ENCODE measurements at places on chromosomes 7 and 10.

DNA sequence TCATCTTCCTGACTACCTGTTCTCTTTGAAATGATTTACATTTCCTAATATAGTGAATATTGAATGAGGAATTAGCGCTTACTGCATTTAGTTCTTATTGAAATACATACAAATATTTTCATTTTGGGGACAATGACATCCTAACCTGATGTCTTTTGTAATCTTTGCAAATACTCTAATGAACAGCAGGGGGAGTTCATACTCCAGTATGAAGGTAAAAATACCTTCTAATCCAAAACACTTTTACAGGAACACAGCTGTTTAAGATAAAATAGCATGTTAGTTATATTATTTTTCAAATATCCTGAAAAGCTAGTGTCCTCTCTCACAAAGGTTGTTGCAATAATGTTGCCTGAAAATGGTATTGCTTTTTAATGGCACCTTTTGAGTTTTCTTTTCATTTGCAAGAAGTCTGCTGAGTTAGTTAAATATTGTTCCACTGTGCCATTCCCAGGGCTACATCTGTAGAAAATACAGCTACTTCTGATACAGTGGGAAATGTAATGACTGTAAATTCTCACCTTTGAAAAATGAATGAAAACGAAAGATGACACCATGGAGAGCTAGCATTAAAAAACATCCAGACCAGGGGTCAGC, 400.0 kb downstream of the PHF14 start:
- DNase-seq, result peak; percentile 30

DNA sequence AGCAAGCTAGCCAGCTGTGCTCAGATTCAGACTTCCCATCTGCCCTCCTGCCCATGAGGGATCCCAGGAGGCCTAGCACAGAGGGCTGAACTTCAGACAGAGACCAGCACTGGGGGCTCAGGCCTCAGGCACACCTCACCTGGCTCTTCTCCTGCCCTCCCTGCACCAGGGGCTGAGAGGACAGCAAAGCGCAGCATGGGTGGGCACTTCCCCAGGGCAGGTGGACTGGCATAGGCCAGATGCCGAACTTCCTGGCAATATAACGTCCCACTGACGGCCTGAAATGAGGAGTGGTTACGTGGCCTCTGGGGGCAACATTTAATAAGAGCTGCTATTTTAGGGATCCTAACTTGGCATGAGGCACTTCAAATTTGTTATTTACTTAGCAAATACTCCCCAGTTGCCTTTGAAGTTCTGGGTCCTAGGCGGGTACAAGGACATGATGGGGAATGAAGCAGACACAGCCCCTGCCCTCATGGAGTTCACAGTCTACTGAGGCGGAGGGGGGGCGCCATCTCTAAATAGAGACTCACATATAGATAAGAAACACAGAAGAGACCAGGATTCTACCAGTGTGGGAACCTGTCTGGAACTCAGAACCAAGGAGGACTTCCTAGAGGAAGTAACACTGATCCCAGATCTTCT, 101.8 kb upstream of the ZMIZ1 start:
- DNase-seq, result no peak

DNA sequence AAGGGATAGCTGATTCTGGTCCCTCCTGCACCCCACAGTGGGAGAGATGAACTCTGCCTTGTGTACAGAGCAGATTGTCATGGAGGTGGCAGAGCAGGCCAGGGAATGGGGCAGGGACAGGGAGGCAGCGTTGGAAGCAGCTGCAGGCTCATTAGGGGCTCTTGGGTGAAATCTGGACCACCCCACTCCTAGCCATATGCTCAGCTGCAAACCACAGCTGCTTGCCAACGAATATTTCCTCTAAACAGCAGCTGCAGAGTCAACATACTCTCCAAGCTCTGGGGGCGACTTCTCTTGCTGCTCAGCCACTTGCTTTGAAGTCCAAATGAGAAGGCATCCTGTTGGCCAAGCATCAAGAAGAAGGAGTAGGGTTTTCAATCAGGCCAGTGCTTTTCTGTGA, 302.3 kb upstream of the AUTS2 start:
- no peak for DNase-seq

DNA sequence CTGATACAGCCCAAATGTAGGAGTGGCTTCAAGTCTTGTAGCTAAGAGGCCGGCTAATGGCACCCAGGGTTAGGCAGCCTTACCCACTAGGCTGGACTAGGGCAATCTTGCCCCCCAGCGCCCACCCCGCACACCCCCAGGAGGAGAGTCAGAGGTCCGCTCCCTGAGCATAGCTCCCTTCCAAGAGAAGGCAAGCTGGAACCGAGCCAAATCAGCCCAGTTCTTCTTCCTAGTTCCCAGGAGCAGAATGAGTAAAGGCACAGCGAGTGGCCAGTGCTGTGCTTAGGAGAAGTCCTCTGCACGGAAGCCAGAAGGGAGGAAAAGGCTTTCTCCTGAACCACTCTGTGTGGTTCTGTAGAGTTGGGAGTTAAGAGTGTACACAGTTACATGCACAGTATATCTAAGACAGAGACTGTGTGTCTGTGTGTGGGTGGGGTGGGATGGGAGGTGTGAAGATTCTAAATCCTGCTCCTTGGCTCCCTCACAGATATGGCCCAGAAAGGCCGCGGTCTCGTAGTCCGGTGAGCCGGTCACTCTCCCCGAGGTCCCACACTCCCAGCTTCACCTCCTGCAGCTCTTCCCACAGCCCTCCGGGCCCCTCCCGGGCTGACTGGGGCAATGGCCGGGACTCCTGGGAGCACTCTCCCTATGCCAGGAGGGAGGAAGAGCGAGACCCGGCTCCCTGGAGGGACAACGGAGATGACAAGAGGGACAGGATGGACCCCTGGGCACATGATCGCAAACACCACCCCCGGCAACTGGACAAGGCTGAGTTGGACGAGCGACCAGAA, 59.7 kb upstream of the PDCD4 start:
- no peak for DNase-seq

DNA sequence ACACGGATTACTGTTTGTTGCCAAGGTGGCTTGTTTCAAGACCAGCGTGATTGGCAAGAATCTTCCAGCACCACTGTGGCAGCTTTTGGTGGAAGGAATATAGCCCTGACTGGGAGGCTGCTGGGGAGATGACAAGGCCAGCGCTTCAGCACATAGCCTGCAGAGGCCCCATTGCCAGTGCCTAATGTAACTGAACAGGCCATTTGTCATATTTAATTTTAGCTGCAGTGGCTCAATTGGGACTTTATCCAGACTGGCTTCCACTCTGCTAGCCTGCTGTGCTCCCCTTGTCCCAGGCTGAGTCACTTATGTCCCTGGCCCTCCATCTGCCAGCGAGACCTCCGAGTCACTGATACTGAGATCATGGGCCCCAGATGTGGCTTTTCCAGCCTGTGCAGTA, 483.1 kb downstream of the GALNT17 start:
- peak; percentile 23 for DNase-seq

DNA sequence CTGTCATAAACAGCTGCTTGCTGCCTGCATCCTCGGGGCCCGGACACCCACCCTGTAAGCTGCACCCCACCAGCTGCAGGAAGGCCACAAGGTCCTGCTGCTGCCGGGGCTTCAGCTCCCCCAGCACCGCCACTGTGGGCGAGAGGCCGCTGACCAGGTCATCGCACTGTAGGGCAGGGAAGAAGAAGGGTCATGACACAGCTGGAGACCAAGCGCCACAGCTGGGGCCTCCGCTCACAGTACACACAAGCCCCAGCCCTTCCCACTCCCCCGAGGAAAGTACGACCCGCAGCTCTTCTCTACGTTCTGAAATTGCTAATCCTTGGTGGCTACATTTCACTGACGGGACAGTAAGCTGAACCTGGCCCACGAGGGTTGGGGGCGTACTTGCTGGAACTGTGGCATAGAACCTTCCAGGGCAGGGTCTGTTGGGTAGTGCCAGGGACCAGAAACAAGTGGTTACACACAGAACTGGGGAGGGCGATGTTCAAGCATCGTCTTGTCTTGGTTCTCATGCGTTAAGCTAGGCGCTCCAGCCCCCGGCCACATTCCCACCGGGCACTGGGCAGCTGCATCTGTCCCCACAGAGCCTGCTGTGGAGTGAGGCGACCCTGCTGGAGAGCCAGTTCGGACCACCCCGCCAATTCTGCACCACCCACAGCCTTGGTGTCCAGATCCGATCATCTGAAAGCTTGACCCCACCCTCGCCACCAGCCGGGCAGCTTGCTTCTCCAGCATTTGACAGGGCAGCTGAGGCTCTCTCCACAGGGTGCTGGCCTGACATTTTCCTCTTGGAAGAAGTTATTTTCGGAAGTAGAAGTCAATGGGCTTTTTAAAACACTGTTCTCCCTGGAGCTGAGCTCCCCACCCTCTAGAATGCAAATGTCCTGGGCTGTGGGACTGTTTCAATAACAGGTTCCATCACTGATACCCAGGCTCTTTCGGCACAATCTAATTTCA, 50.8 kb downstream of the GSDME start:
- no peak for DNase-seq

DNA sequence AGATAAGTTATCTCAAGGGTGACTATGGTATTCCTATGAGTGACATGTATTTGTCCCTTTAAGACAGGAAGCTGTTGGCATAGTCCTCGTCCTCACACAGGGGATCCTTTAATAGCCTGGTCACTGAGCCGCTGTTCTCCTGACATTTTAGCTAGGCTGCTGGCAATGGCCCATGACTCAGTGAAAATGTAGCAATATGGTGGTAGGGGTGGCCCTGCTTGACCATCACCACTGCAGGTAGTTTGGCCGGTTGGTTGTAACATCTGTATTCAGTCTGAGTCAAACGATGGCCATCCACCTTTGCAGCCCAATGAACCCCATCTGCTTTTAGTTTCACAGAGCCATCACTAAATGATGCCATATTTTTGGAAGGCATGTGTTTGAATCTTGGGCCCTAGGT, 110.1 kb upstream of the RAB18 start:
- no peak for DNase-seq

GRCh38 chr7:41007351-41007751, 695.5 kb downstream of the INHBA start:
- DNase-seq, result no peak

DNA sequence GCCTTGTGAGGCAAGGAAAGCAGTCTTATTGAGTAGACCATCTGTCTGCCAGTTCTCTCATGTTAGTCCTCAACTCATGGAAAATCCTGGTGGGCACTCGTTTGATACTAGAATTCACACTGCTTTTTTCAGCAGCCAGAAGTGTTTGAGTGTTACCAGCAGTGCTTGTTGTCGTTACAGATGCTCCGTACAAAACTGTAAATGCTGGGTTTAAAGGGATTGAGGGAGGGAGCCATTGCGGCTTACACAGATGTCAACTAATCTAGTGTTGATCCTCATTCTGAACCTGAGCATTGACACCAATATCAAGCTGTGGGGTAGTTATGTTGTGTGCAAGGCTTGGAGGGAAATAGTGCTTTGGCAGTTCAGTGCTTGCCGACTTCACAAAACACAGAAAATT, 348.6 kb downstream of the AUTS2 start:
- no peak for DNase-seq

- no peak for DNase-seq
Observed at GRCh38 chr7:155983176-155983815, 171.0 kb upstream of the SHH start.

GRCh38 chr10:18240185-18240882, 100.1 kb downstream of the CACNB2 start:
- DNase-seq, result no peak

DNA sequence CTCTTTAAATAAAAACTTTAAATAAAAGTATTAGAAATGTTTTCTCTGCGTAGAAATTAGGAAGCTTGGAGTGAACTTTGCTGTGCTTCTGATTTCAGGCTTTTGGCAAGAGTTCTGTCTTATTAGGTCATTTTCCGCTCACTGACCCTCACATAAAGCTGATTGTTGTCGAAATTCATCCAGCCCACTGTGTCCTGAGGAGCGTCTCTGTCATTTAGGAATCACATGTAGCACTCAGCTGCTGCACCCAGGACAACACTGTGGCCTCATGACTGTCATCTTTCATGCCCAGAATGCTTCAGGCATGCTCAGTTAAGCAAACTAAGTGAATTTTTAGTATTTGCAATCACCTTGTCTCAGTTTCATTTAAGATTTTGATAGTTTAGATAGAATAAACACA, 57.8 kb upstream of the MSRB2 start:
- DNase-seq, result no peak

DNA sequence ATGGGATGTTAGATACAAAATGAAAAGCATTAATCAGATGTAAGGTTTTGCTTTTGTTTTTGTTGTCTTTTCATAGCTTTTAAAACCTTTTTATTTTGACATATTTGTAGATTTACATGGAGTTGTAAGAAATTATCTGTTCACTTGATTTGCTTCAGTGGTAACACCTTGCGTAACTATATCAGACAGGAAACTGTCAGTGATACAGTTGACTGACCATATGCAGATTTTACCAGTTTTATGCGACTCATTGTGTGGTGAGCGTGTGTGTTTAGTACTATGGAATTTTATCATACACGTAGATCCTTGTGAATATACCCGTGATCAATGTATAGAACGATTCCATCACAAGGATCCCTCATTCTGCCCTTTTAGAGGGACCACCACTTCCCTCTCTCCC, 701.4 kb downstream of the SUGCT start:
- no peak for DNase-seq

- DNase-seq, result no peak
Observed at GRCh38 chr7:2927592-2927991, 83.5 kb upstream of the GNA12 start.

DNA sequence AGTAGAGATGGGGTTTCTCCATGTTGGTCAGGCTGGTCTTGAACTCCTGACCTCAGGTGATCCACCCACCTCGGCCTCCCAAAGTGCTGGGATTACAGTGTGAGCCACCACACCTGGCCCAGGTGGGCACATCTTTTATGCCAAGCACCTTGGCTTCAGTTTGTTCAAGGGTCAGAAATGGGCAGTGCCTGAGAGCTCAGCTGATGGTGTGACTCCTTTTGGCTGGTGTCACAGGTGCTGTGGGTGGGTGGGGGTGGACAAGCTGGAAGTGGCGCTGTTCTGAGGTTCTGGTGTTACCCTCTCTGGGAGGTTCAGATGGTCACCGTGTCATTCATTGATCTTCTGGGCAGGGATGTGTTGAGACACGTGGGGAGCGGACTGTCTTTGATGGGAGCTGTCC, 11.5 kb downstream of the ADCY1 start:
- DNase-seq, result no peak

GRCh38 chr7:122268101-122268500, 36.4 kb downstream of the FEZF1 start:
- DNase-seq, result no peak

GRCh38 chr7:66152371-66153191, 37.9 kb downstream of the CRCP start:
- peak; percentile 80 for DNase-seq

- no peak for DNase-seq
Observed at GRCh38 chr7:105218939-105219770, 169.6 kb downstream of the SRPK2 start.

- no peak for DNase-seq
Observed at GRCh38 chr7:78346827-78347226, 548.3 kb downstream of the PHTF2 start.

- no peak for DNase-seq
Observed at GRCh38 chr7:132899833-132900232, 182.1 kb downstream of the CHCHD3 start.

GRCh38 chr7:44867073-44867995, 18.0 kb downstream of the PURB start:
- peak; percentile 89 for DNase-seq

DNA sequence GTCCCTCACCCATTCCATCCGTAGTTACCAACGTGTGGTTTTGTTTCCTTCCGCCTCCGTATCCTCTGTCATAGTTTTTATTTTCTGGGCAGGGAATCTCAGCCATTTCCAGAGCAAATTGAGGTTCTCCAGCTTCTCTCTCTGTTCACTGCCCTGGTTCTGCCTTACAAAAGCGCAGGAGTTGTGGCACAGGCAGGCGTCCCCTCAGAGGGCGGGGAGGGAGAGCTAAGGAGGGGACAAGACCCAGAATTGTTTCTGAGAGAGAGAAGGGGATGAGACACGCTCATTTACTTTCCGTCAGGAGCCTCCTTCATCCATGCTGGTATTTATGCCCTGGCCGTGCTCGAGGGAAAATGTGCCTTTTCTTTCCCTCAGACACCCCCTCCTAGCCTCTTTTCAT, 71.0 kb downstream of the SH2D4B start:
- DNase-seq, result no peak
